Stimulated activated CD8-positive, alpha-beta memory T cell treated with anti-CD3 and anti-CD28 coated beads, Interleukin-4, amount 100 ng/mL, for 4 hours (primary cell): ENCODE measurements at places on chromosomes 5 and 9.

- DNase-seq, result no peak
Observed at GRCh38 chr9:86408121-86408520, 53.9 kb upstream of the TUT7 start.

DNA sequence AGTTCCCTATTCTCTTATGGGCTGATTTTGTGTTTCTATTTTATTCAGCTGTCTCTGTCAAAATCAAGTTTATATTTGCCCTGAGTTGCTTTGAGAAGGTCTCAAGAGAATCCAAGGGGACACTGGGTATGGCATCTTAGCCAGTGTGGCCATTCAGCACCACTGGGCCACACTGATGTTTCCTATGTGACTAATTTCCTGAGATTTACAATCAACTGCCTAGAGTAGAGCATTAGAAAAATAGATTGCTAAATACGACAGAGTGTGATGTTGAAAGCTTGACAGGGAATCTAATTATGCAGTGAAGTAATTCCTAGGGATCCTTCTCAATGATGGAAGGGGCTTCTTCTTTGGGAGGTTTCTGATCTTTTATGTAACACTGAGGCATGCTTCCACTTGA lies 141.7 kb downstream of the SV2C start:
- DNase-seq, result no peak

DNA sequence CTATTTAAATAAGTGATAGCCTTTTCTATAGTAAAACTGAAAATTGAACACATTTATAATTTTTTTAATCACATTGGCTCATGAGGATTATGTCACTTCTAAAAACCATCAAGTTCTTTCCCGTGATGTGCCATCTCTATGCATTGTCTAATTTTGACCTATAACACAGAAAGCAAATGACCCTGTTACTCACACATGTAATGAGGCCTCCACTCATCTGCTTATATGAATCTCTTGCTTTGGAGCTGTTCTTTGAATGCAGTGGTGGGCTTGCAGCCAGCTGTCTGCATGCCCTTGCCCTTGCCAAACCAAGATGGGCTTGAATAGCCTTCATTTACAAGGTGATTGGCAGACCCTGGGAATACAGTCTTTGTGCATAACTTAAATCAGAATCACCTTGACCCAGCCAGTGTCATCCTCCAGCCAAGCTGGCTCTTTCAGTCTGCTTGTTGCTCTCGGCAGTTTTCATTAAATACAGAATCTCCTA lies 163.2 kb downstream of the TRIO start:
- DNase-seq, result no peak

GRCh38 chr5:179131321-179131835 lies 71.2 kb downstream of the ZNF354C start:
- no peak for DNase-seq

- DNase-seq, result no peak
Observed at GRCh38 chr9:92770360-92770995, 5.8 kb upstream of the BICD2 start.

DNA sequence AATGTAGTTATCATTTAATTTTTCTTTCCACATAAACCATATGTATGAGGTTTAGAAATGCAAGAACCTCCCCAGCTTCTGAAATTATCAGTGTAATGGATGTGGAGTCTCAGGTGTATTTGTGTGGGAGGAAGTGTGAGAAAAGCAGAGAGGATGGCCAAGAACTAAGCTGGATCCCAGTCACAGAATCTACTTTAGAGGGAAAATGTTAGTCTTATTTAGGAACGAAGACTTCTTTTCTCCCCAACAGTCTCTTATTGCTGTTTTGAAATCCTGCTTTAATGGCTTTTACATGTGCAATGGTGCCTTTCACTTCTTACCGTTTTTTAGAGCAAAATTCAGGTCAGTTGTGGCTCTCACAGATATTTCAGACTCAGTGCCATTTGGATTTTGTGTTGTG lies 3.0 kb downstream of the EQTN start:
- no peak for DNase-seq

DNA sequence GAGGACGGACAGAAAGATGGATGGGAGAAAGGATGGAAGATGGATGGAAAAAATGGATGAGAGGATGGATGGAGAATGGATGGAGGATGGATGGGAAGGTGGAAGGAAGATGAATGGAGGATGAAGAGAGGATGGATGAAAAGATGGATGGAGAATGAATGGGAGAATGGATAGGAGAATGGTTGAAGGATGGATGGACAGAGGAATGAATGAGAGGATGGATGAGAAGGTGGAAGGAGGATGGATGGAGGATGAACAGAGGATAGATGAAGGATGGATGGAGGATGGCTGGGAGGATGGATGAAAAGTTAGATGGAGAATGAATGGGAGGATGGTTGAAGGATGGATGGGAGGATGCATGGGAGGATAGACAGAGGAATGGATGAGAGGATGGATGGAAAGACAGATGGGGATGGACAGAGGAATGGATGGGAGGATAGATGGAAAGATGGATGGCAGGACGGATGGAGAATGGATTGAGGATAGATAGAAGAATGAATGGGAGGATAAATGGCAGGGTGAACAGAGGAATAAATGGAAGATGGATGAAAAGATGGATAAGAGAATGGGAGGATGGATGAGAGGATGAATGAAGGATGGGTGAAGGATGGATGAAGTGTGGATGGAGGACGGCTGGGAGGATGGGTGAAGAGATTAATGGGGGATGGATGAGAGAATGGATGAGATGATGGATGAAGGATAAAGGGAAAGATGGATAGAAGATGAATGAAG lies 217.7 kb upstream of the IER5L start:
- no peak for DNase-seq

DNA sequence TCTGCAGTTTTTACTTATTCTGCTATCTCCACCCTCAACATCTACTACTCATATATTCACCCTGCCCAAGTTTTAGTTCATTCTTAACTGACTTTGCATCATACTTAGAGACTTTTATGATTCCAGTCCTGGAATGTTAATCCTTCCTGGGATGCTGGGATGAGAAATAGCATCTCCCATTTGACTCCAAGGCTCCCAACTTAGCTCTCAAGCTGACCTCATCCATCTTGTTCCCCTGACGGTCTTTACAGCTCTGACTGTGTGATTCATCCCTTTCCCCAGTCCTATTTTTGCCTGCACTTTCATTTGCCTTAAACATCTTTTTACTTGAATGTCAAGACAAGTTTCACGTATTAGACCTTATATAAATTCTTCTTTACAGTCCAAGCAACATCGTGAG lies 297.8 kb downstream of the EPB41L4A start:
- DNase-seq, result no peak

DNA sequence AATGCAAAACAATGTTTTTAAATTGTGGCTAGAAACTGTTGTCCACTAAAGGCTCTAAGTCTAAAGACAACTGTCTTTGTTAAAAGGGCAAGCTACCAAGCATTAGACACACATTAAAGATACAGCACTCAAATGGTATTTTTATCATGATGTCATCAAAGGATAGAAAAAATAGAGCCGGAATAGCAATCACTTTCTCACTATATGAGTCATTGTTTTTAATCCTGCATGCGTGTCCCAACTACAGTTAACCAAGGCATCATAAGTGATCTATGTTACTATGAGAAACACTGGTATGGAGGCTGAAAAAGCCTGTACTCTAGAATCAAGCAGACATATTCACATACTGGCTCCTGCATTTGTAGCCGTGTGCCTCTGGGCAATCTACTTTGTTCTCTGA lies 1.9 kb upstream of the PJA2 start:
- DNase-seq, result no peak

- DNase-seq, result no peak
Observed at GRCh38 chr5:25516141-25516540, 871.4 kb upstream of the CDH10 start.

DNA sequence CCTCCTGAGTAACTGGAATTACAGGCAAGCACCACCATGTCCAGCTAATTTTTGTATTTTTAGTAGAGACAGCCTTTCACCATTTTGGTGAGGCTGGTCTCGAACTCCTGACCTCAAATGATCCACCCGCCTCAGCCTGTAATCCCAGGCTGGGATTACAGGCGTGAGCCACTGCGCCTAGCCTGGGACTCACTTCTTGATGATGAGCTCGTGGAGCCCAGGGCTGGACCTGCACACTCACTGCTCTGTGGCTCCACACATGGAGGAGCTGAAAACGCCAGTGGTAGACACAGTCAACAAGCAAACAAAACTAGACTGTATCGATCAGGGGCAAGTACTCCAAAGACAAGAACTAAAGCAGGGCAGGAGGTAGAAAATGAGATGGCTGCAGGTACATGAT lies 59.8 kb upstream of the RPL26L1 start:
- DNase-seq, result no peak

DNA sequence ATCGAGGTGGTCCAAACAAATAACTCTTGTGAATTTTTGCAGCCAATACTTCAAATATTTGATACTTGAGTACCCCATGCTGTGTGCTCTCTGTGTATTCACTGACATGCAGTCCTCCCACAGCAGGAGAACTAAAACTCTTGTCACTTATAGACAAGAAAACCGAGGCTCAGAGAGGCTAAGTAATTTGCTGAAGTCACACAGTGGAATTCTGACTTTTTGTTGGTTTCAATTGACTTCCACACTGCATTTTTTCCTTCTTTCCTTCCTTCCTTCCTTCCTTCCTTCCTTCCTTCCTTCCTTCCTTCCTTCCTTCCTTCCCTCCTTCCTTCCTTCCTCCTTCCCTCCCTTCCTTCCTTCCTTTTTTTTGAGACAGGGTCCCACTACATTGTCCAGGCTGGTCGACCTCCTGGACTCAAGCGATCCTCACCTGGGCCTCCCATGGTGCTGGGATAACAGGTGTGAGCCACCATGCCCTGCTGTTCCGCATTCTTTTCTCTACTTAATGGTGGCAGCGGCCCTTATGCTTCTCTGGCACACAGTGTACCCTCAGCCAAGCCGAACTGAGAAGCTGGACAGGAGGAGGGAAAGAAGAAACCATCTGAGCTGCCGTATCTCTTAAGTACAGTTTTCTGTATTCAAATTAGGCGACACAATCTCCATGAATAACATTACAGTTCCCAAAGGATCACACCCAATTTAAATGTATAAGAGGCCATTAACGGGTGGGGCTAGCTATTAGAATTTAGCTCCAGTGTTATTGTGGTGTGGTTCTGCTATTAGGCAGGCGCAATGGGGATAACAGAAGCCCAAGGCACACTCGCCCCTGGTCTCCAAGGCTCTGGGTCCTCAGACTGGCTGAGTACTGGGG lies 38.4 kb upstream of the GRHPR start:
- DNase-seq, result no peak

DNA sequence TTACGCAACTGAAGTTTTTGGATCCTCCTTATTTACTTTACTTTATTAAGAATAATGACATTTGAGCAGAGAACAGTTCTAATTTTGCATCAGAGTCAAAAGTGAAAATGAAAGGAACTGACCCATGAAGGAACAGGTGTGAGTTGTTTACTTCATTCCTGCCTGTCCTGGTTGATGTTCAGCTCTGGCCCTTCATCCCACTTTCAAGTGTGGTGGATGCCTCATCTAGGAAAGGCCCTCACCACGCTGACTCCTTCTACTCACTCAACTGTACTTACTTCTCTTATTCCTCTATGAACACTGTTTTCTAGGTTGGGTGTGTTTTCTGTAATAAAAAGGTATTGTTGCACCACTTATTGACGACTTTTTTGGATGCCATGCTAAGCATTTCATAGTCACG lies 61.8 kb upstream of the PLEKHG4B start:
- no peak for DNase-seq

DNA sequence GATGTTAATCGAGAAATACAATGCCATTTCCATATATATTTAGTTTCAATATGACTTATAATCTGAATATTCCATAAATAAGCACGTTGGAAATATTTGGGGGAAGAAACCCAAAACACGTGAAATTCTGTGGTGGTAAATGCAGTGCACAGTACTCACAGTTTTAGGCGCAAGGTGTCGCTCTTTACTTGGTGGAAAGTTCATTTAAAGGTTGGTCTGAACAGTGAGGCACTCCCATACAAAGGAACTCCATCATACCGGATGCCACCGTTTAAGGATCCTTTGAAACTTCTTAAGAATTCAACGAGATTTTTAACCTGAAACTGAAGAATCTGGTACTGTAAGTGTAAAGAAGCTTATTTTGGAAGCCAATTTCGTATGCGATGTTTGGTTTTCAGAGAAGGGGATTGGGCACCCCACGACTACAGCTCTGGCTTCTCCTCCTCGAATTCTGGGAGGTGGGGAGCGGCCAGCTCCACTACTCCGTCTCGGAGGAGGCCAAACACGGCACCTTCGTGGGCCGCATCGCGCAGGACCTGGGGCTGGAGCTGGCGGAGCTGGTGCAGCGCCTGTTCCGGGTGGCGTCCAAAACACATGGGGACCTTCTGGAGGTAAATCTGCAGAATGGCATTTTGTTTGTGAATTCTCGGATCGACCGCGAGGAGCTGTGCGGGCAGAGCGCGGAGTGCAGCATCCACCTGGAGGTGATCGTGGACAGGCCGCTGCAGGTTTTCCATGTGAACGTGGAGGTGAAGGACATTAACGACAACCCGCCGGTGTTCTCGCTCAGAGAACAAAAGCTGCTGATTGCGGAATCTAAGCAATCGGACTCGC lies at the start of gene PCDHA11:
PCDHA11 (plus strand) TSS at position 237 of the 834 bp plus-strand sequence; CDS start at position 384, 147 bp downstream.
- DNase-seq, result no peak

DNA sequence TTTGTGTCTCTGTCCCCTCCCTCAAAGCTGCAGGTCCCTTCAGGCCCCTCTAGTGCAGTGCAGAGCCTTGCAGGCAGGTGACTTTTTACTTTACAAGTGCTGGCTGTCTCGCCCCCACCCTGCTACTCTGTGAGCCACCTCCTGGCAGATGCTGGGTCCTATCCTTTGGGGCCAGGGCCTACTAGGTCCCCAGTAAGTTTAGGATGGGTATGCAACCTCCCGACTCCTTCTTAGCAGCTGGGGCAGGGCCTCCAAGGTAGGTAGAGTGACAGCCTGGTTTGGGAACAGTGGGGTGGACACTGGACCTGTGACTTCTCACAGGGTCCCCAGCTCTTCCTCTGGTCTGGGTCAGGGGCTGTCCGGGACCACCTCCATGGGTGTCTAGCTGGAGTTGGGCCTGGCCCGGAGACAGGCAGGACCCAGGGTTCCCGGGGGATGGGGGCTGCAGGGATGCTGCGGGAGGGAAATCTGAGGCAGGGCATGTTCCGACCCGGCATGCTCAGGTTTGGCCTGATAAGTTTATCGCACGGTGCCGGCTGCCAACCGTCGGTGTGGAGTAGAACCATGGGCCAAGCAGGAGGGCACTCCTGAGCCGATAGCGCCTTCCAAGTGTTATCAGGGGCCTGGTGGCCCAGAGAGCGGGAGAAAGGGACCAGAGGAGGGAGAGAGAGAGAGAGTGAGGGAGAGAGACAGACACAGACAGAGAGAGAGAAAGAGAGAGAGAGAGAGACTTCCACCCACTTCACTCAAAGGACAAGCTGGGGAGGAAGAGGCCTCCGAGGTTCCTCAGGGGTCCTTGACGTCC lies 20.5 kb downstream of the GFI1B start:
- DNase-seq, result no peak

GRCh38 chr9:129696944-129697655 lies 31.7 kb downstream of the PRRX2 start:
- DNase-seq, result no peak

DNA sequence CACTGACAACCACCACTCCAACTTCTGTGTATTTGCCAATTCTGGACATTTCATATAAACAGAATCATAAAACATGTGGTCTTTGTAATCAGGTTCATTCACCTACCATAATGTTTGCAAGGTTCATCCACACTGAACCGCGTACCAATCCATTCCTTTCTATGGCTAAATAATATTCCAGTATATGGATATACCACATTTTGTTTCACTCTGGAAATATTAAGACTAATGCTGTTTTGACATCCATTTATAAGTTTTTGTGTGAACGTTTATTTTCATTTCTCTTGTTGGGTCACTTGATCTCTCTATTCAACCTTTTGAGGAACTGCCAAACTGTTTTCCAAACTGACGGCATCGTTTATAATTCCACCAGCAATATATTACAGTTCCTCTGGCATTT lies 26.3 kb upstream of the RNF38 start:
- DNase-seq, result no peak
